NCI-H1048 (cell line): ENCODE measurements at places on chromosomes 2 and 18.

DNA sequence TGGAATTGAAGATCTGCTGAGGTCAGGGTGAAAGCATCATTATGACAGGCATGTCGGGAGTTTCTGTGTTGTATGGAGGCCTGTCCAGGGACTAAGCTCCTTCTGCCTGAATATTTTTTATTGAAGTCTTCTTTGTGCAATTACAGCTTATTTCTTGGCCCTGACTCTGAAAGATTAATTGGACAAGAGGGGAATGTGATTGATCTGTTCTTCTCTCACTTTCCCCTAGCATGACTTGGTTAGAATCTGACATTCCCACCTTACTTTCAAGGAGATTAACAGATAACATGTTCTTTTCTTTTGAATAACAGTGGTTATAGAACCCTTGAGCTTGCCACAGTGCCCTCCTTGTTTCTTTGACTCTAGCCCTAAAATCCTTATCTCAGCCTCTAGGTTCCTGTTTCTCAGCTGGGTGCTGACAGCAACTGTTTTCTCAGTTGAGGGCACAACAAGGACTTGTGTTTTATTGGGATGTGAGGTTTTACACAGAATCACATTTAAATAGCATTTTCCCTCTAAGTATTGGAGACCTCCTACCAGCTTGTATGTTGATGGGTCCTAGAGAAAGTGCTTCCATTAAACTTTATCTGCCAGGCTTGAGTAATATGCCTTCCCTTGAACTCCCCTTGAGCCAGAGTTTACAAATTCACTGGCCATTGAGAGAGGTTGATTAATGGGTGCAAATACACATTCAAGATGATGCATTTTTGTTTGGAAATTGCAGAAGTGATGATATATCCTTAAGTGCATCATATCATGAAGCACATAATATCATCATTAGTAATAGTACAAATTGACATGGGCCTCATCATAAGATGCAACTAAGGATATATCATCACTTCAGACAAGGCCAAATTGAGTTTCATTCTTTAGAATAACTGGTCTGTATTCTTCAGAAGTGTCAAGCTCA, 12.5 kb downstream of the TTLL4 start:
- no peak for DNase-seq

- no peak for DNase-seq
Measured at GRCh38 chr2:67108231-67108630, 288.9 kb upstream of the ETAA1 start.

DNA sequence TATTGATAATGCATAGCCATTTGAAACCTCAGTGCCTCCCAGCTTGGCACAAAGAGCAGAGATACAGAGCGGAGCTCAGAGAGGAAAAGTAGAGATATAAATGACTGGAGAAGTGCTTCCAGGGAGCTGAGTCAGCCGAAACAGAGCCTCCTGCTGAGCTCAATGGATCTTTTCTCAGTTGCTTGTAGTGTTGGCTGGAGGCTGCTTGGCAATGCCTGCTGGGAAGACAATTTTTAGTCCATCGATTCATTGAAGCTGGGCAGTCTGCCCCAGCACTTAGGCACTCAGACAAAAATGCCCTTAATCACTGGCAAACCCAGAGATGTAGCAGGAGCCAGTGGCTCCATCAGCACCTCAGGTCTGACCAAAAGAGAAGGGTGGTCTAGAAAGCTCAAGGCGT, 81.3 kb upstream of the SETBP1 start:
- DNase-seq: no peak

DNA sequence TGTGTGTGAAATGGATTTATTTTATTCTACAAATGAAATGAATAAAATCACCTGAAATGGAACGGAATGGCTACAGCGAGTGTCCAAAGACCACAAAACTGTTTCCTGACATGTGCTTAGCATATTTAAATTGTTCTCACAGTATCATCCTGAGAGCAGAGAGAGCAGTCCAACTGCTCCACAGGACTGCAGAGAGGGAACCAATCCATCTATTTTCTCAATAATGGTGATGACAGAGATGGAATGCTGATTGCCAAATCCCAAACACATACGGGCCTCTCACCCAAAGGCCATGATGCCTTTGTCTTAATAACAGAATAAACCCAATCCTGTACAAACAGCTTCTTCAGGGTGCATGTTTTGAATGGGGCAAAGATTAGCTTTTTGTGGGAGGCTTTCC, 41.1 kb downstream of the STAT1 start:
- DNase-seq: no peak

DNA sequence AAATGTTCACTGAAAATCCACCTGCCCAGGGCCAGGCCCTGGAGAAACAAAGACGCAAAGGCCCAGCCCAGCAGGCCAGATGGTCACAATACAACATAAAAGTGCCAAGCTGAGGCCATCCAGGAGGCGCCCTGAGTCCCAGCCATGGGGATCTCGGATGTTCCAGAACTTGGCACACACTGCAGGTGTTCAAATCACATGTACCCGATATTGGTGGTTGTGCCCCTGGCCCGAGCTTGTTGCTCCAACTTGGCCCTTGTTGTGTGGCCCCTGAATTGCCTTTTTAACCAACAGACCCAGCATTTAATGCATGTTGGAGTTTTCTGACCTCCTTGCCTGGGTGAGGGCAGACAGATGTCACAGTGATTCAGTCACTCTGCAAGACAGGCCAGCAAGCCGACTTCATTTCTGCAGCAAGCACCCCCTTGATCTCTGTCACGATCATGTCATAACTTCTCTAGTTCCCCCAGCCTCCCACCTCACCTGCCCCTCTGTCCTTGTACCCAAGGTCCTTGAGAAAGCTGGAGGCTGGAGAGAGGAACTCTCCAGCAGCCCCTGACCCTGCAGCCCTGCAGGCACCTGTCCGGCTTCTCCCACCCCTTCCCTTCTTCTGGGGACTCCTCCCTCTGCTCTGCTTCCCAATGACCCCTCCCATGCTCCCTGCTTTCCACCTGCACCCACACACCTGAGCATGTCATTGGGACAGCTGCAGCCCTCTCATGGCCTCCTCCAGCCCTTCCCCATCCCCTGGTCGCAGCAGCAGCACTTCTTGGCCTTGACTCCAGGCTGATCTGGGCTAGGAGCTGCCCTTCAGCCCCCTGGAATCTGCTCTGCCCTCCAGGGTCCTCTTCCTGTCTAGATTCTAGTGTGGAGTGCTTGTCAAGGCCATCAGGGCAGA, 9.1 kb downstream of the NGEF start:
- no peak for DNase-seq

- DNase-seq: no peak
Measured at GRCh38 chr2:111194835-111195621, 74.3 kb downstream of the BCL2L11 start.

DNA sequence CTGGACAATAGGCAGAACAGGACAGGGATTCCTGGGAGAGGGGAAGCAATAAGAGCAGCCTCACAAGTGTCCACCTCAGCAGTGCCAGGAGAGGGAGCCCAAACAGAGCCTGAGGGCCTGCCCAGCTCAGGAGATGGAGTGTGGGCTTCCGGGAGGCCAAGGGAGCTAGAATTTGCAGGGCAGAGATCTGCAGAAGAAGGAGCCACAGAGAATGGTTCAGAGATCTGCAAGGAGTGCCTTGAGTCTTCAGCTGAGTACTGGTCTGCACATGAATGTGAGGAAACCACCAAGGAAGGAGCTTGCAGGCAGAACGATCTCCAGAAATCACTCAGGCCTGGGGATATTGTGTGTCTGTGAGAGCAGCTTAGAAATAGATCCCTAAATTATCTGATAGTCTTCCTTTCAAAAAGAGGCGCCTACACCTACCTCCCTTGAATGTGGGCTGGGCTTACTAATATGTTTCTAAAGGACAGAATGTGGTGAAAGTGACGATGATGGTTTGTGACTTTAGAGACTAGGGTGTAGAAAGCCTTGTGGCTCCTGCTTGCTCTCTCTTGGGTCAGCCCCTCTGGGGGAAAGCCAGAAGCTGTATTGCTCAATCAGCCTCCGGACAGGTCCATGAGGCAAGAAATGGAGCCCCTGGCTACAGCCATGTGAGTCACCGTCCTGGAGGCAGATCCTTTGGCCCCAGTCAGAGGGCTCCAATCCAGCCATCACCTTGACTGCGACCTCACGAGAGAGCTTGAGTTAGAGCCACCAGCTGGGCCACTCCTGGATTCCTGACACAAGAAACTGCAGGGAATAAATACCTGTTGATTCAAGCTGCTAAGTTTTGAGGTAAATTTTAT, 7.6 kb upstream of the LPIN1 start:
- no peak for DNase-seq

- no peak for DNase-seq
Measured at GRCh38 chr2:86344404-86344803, 7.0 kb upstream of the REEP1 start.
